ENCODE measurements at places on chromosomes 13 and 19.

DNA sequence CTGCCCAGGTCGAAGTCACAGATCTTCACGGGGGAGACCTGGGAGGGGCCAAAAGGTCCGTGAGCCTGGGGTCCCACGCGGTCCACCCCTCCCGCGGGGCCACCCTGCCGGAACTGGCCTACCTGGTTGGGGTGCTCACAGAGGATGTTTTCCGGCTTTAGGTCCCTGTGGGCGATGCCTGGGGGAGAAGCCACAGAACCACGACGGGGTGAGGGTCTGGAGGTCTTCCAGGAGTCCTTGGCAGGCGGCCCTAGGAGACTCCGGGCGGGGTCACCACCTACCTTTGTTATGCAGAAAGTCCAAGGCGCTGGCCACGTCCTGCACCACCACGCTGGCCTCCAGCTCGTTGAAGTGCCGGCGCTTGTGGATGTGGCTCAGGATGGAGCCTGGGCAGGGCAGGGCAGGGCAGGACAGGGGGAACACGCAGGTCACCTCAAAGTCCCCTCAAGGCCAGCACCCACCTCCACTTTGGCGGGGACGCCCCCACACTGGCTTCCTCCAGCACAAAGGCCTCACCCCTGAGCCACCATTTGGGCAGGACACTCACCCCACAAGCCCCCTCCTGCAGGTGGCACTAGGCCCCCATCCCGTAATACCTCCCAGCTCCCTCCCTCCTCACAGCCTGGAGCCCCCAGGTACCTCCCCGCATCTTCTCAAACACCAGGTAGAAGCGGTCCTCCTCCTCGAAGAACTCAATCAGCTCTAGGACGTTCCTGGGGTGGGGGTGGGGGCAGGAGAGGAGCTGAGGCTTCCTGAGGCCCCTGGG lies 8.4 kb downstream of the MKNK2 start:
- no peak for DNase-seq

GRCh38 chr19:20367811-20368294 lies 197.7 kb downstream of the ZNF737 start:
- no peak for DNase-seq

- no peak for DNase-seq
Observed at GRCh38 chr13:96181911-96182310, 92.0 kb downstream of the HS6ST3 start.

DNA sequence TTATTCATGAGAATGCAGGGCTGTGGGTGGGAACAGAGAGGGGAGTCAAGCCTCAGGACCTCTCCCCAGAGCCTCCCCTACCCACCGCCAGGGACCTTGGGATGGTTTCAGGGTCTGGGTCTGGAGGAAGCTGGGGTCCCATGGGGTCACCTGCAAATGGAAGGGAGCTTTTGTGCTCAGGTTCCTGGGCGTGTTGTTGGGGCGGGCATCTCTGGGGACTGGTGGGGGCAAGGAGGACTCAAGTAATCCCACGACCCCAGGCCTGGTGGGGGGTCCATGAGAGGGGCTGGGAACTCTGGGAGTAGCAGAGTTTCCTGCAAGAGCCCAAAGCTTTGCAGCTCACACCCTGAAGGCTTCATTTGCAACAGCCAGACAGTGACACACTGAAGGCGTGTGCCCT lies 60.2 kb downstream of the UNC13A start:
- DNase-seq = no peak

DNA sequence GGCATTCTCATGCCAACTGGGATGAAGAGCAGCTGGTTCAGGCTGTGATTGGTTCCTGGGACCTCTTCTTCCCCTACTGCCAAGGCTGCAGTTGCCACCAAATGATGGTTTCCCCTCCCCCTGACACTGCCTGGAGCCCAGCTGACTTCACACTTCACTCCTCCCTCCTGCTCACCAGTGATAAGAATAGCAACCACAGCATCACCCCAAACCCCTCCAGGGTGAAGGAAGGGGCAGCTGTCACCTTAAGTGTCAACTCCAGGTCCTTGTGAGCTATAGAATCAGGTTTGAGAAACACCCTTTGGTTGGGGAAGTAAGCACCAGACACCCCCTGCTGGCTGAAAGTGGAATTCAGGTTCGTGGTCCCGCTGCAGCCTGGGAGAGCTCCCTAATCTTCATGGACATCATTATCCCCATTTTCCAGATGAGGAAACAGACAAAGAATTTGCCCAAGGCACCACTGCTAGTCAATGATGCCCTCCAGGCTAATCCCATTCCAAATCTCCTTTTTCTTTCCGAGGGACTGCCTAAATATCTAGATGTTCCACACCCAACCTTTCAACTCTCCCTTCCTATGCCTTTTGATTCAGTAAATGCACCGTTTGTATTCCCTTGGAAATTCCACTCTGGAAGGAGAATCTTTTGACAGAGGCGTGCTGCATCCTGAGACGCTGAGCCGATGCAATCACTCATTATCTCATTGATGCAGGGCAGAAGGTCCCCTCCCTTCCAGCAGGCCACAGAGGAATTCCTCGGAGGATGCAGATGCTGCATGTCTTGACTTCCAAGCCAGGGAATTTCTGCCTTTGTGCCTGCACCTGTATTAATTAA lies 50.6 kb upstream of the UQCRFS1 start:
- DNase-seq = no peak

DNA sequence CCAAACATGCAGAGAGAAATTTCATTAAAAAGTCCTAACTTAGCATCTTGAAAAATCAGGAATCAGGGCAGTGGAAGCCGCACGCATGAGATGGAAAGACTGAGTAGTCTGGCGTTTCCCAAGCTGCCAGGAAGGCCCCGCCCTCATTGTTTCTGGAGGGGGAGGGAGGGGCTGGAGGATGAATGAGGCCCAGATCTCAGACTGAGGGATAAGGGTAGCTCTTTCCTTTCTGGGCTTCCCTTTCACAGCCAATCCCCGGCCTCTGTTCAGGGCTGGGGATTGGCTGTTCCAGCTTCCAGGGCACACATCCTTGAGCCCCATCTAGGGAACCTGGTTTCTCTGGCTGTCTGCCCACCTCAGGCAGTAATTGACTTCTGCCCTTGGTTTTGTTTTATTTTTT lies 7.3 kb downstream of the C19orf53 start:
- DNase-seq = no peak

DNA sequence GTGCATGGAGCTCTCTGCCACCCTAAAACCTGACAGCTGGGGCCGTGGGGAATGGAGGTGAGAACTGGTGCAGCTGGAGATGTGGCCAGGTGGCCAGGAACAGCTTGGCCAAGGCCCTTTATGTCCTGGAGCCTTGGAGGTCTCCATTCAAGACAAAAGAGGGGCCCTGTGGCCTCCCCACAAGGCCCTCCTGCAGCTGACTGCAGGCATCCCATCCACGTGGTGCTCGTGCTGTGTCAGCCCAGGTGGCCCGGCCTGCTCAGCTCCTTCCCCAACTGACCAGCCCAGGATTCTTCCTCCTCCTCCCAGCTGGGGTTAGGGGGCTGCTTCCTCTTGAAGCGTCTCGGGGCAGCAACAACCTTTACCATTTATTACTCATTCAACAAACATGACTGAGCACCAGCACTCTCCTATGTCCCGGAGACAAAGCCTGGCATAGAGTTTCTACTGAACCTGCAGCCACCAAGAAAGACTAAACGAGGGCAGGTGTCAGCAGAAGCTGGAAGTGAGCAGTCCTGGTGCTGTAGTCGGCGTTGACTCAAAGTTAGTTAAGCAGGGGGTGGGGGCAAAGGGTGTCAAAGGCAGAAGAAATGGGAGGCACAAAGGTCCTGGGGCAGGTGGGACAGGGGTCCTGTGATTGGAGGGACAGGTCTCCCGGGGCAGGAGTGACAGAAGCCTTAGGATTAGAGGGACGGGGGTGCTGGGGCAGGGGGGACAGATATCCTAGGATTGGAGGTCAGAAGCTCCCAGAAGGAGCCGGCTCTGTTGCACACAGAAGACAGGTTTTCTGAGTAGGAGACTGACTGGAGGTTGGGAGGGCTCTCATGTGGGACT lies 23.3 kb upstream of the C13orf46 start:
- no peak for DNase-seq

DNA sequence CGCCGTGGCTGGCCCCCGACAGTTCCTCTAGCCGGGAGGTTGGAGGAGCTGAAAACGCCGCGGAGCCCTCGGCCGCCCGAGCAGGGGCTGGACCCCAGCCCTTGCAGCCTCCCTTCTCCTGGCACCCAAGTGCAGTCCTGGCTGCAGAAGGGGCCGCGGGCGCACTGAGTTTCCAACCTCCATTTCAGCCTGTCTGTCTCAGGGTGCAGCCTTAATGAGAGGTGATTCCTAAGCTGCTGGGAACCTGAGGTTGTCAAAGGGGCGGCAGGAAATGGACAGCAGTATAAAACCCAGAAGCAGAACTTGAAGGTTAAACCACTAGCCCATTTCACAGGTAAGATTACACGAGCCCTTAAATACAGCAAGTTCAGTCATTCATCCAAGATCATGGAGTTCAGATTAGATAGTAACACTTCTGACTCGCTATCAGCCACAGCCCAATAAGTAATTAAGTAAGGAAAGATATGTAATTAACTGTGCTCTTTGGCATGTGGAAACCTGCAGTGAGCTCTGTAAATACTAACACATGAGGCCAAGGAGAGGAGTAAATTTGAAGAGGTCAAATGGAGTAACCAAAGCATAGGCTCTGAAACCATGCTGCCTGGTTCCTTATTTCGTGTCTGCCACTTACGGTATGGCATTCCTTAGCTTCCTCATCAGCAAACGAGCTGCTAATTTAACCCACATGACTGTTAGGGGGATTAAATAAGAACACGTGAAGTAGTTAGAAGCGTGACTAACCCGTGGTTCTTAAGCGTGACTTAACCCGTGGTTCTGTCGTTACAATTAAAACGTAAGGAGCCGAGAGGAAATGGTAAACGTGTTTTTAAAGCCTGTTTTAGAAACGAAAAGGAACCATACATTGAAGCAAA lies 686 bp downstream of the SETDB2 start:
- DNase-seq = peak; percentile 29

DNA sequence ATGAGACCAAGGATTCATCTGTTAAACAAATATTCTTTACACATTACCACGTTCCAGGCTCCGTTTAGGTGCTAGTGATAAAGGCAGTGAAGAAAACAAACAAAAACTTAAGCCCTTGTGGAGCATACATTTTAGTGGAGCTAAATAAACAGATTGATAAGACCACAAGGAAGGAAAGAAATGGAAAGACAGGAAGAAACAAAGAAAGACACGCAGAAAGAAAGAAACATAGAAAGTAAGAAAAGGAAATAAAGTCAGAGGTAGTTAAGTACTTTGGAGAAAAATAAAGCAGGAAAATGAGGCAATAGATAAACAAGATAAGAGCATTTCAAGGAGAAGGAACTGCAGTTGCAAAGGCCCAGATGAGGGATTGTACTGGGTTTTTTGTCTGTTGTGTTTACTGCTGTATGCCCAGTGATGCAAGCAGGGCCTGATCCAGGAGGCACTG lies 998 bp downstream of the NFKBIB start:
- no peak for DNase-seq

All from right lung (tissue), 10 donors.